ENCODE measurements at places on chromosomes 3 and 15.

DNA sequence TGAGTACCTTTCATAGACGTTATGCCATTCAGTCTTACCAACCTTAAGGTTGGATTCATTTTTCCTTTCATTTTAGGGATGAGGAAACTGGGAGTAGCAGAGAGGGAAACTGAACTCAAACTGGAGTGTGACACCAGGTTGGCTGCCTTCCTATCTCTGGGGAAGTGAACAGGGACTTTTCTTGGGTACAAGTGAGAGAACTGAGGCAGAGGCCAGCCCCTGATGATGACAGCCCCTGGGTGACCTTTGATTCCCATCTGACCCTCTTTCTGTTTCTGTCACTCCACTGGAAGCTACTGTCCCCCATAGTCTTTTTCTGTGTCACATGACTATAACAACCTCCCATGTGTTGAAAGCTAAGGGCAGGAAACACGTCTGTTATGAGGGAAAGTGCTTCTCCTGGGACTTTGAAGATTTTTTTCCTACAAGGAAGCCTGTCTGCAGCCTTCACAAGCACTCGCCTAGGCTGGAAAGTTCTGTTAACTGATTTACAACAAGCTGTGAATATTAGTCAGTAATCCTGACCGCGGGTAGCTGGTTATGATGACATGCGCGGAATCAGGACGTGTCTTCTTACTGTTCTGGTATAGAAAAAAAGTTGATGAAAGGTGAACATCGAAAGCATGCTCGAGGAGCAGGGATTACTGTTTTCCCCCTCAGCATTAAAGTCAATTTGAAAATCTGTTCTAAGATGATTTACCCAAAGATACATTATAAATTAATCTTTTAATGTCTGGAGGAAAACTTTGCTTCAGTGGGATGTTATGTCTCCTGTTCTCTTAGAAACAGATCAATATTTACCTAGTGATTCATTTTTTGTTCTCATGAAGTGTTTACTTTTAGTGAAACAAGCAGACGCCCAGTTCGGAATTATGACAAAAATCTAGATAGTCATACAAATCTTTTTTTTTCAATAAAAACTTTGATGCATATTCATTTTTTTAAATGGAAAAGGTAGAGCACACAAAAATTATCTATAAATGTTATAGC is 31.5 kb downstream of the ABHD2 start:
- DNase-seq, result peak; percentile 85

GRCh38 chr3:24316887-24317383 is 177.7 kb downstream of the THRB start:
- no peak for DNase-seq

DNA sequence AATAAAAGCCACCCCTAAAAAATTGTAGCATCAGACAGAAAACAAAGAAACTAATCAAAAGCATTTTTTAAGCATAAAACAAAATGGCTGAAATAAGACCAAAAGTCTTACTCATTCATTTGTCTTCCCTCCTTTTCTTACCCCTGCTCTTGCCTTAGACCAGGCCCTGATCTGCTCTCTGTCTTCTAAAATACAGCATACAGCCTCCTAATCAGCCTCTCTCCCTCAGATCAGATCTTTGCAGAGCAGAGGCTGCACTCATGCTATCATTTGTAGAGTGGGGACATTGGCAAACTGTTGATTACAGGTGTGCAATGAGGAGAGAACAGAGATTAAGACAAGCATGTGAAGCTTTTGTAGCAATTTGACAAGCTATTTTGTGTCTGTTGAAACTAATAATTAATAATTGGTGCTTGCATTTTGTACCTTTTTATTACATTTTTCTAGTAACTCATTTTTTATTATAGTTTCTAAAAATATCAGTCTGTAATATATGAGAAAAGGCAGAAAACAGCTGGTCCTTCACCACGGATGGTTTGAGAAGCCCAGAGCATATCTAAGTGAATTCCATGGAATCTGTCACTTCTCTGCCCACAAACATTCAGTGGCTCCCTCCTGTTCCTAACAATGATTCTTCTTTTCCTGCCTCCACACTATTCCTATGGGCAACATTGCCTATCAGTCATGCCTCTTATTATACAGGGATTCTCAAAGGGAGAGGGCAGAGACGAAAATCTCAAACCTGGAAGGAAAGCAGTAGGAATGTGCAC is 286.2 kb upstream of the STT3B start:
- no peak for DNase-seq

DNA sequence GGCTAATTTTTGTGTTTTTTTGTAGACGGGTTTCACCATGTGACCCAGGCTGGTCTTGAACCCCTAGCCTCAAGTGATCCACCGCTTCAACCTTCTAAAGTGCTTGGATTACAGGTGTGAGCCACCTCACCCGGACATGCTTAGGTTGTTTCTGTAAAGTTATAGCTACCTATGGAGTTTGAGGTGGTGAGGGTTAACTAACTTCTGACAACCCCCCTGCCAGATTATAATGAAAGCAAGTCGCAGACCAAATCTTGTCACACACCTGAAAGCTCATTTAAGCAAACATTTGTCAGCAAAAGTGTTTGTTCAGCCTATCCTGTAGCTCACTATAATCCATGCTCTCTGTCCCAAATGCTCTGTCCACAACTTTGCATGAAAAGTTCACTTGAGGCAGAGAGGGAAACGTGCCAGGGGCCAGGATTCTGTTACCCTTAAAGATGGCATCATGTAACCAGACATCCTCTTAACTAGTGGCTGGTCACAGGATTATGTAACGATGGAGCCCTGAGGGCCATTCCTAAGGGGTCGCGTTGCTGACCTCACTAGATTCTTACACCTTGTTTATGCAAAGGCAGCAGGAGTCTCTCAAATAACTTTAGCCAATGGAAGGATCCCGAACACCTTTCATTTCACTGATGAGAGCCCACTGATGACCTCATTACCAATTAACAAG is 24.1 kb upstream of the SENP5 start:
- DNase-seq, result no peak

DNA sequence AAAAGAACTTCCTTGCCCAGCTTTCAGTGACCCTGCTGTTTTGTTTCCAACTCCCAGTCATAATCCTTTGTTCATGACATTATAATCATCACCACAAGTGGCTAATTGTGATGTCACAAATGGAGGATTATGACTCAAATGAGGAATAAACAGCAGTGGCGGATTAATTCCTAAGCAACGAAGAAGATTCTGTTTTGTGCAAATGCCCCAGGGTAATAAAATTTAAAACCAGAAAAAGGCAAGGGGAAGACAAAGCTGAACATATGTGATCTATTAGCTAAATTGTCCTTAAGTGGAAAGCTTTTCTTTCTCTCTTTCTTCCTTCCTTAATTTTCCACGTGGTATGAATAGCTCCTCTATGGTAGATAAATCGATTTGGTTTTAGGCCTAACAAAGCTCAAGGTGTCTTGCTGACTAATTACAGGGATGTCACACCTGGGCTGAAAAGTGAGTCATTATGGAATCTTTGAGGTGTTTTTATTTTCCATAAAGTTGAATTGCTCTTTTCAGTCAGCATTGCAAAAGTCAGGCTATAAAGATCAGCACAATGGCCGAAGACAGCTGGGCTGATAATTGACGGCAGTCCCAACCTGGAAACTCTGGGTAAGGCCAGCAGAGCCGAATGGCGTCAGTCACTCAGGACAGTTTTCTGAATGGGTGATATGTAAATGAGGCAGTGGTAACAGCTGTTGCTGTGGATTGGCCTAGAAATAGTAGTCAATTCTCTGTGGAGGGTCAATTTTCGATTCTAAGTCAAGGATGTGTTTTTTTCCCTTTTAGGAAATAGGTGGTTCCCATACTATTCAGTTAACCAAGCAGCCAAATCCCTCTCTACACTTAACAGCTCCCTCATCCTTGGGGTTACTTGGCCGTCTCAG is 121.5 kb downstream of the PTPRG start:
- peak; percentile 82 for DNase-seq

DNA sequence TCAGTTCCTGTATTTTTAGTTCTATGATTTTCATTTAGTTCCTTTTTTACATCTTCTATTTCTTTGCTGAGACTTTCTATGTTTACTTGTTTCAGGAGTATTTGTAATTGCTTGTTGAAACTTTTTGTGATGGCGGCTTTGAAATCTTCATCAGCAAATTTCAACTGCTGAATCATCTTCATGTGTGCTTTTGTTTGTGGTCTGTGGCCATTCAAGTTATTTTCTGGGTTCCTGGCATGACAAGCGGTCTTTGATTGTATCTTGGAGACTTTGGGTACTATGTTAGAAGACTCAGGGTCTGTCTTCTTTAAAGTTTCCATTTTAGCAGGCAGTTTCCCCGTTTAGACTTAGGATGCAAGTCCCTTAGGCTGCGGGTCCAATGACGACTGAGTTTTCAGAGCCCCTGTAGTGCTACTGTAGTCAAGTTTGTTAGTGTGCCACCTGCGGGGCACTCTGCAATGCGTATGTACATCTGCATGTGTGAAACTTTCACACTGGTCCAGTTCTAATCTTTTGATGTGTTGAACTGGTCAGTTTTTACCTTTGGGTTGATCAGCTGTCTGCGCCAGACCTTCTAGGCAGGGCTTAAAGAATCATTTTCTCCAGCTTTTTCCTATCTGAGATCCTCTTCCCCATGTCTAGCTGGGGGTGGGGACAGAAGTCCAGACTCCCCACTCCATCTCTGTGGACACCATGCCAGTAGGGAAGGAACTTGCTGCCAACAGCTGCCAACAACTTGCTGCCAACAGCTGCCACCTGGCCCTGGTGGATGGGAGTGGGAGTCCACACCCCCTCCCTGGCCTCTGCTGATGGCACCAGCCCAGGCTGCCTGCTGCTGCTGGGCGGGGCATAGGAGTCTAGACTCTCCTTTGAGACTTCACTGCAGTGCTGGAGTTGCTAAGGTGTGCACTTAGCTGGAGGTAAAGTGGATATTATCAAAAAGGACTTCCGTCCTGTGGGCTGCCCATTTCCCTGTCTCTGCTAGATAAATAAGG is 190.9 kb downstream of the TJP1 start:
- DNase-seq, result no peak
